Stimulated activated CD4-positive, alpha-beta T cell treated with anti-CD3 and anti-CD28 coated beads, Interleukin-1b, Interleukin-23, amount 100 ng/mL, for 1 hour (primary cell): ENCODE measurements at places on chromosomes 7 and 10.

GRCh38 chr7:98192781-98193457 lies 18.3 kb upstream of the BHLHA15 start:
- DNase-seq, result no peak

DNA sequence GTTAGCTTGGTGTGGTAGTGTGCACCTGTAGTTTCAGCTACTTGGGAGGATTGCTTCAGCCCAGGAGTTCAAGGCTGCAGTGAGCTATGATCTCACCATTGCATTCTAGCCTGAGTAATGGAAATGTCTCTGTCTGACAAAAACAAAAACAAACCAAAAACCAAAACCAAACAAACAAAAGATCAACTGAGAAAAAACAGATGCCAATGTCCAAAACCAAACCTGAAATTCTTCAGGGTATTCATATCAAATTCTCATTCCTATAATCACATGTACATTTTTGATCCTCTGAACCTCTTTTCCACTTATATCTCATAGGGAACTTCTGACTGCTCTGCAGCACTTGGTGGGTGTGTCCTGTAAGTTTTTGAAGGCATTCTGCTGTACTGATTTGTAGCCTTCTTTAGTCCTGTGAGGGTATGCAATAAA lies 87.0 kb downstream of the CDK6 start:
- no peak for DNase-seq

GRCh38 chr7:90621747-90622140 lies 25.6 kb downstream of the CDK14 start:
- no peak for DNase-seq

GRCh38 chr10:132023092-132023811 lies 41.5 kb upstream of the BNIP3 start:
- DNase-seq, result peak; percentile 68

- no peak for DNase-seq
Measured at GRCh38 chr10:113153493-113154102, 203.6 kb downstream of the TCF7L2 start.

DNA sequence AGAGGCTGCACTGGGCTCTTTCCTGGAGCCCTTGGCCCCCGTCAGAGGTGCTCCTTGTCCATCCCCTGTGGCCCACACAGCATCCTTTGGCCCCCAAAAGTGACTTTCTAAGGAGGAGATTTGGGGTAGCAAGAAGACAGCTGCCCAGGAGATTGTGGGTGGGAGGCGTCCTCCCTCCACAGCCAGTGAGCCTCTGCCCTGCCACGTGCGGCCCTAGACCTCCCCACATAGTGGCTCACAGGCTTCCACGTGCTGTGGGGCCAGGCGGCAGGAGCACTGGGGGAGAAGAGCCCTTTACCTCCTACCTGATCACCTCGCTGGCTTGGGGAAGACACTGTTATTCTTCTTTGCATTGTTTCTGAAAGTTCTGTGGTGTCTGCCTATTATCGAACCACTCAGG lies 178.8 kb downstream of the TCERG1L start:
- no peak for DNase-seq

DNA sequence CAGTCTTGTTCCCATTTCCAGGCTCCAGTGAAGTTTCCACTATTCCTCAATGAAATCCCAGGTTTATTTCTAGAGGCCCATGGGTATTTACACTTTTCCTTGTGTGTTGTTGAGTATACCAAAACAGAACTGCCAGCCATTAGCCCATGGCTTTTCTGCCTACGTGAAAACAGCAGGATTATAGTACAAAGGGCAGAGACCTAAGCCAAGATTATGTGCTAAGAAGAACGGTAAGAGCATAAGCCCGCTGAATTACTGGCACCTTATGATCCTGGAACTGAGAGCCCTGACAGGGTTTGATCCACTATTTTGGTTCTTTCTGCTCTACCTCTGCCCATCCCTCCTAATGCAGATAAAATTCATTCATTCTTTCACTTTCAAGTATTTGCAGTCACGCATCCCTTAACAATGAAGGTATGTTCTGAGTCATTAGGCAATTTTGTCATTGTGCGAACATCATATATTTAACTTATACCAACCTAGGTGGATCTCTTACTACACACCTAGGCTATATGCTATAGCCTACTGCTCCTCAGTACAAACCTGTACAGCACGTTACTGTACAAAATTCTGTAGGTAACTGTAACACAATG lies 16.0 kb downstream of the SEMA3C start:
- no peak for DNase-seq

GRCh38 chr7:29217113-29217512 lies 22.5 kb downstream of the CHN2 start:
- DNase-seq, result no peak

DNA sequence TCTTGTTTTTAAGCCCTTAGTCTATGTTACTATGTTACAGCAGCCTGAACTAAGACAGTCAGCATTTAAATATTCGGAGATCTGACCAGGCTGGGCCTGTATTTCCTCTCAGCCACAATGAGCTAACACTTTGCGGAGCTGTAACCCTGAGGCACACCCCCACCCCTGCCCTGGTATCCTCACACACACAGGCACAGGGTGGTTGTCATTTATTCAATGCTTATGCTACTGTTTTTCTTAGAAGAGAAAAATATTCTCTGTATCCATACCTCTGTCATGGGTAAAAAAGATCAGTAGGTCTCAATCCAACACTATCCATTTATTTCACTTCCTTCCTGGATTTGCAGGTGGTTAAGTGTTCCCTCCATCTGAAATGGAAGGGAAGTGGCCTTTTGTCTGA lies 80.3 kb upstream of the TRIL start:
- DNase-seq, result no peak

- DNase-seq, result no peak
Measured at GRCh38 chr7:2354939-2355704, 495 bp downstream of the EIF3B start.

DNA sequence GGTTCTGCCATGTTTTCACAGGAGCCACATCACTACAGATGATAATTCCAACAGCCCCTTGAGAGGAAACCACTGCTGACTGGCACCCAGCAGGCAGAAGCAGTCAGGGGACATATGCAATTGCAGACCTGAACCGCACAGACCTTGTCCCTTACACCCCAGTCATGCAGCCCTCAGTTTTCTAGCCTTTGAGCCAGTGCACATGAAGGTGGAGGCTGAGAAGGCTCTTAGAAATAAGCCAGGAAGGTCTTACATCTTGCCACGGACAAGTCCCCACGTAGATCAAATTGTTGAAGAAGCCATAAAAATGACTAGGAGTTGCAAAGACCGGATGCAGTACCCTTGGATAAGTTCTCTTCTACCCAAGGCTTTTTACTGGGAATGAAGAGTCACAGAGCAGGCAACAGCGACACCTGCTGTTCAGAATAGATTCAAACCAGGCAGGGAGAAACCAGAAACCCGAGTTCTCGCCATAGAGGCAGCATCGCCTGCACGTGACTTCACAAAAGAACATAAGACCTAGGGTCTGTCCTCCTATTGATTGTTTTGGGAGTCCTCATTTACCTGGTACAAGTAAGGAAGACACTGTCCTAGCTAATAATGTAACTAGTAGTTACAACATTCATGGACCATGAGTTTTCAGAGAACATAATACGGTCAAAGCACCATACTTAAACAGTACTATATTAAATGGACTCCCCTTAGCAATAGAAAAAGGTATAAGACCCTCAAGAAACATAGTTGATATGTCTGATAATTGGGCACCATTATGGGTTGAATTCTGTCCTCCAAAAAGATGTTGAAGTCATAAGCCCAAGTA lies 11.1 kb downstream of the STEAP1B start:
- DNase-seq, result peak; percentile 6

DNA sequence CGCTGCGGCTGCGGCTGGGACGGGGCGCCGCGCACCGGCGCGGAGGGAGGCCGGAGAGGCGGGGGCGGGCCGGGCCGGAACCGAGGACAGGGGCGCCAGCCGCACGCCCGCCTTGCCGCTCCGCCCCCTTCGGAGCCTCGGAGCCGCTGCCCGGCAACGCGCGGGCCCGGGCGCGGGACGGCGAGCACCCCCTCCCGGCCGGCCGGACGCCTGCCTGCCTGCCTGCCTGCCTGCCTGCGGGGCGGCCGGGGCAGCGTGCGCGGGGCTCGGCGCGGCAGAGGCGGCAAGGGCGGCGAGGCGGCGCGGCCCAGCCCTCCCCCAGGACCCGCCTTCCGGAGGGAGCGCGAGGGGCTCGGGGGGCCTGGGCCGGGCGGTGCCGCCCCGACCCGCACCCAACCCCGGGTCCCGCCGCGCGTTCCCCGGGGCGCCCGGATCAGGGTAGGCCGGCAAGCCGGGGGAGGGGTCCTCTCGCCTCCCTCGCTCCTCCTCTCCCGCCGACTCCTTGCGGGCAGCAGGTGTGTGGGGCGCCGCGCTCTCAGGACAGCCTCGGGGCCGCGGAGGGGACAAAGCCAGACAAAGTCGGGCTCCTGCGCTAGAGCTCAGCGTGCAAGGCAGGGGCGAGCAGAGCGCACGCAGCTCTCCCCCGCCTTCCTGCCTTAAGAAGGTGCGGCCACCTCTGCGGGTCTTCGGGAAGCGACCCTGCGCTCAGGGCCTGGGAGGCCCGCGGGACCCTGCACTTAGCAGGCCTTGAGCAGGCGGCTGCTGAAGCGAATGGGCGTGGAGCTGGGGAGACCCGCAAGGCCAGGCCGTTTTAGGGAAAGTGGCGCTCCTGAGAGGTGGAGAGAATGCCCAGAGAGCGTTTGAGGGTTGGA lies at the start of gene KIAA1549:
KIAA1549 (minus strand) TSS at position 58 of the 872 bp plus-strand sequence. CDS start 120 bp downstream, outside the sequence.
- no peak for DNase-seq
